ENCODE measurements at places on chromosomes 7 and 10.

DNA sequence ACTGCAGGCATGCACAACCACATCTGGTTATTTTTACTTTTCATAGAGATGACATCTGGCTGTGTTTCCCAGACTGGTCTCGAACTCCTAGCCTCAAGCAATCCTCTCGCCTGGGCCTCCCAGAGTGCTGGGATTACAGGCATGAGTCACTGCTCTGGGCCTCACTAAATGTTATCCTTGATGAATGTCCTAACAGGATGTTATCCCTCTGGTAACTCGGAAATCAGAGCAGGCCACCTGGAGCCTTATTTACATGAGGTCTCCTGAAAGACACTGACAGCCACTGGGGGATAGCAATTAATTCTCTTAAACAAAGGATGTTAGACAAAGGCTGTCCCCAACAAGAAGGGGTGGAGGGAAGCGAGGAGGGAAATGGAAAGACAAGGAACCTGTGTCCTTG lies 4.5 kb upstream of the ZNF438 start:
- no peak for DNase-seq

- DNase-seq = no peak
These were observed 273.3 kb downstream of the FZD1 start for GRCh38 chr7:91537260-91538152.

- DNase-seq = no peak
These were observed 13.8 kb upstream of the FKBP9 start for GRCh38 chr7:32943252-32944030.

GRCh38 chr7:121301446-121302213 lies 27.2 kb upstream of the WNT16 start:
- DNase-seq = no peak

GRCh38 chr7:157678501-157678900 lies 341.7 kb downstream of the DNAJB6 start:
- no peak for DNase-seq

GRCh38 chr10:125799451-125800182 lies 23.4 kb downstream of the UROS start:
- no peak for DNase-seq

- DNase-seq = peak; percentile 31
These were observed 2.8 kb upstream of the REPIN1 start for GRCh38 chr7:150365673-150366398.

- peak; percentile 94 for DNase-seq
These were observed 634 bp upstream of the OR9A4 start for GRCh38 chr7:141915565-141915964.

- DNase-seq = peak; percentile 89
These were observed at the start of gene PLA2G12B for GRCh38 chr10:72954596-72955554. Gene PLA2G12B (minus strand): TSS chr10:72954806. CDS start chr10:72954685, 121 bp downstream.

DNA sequence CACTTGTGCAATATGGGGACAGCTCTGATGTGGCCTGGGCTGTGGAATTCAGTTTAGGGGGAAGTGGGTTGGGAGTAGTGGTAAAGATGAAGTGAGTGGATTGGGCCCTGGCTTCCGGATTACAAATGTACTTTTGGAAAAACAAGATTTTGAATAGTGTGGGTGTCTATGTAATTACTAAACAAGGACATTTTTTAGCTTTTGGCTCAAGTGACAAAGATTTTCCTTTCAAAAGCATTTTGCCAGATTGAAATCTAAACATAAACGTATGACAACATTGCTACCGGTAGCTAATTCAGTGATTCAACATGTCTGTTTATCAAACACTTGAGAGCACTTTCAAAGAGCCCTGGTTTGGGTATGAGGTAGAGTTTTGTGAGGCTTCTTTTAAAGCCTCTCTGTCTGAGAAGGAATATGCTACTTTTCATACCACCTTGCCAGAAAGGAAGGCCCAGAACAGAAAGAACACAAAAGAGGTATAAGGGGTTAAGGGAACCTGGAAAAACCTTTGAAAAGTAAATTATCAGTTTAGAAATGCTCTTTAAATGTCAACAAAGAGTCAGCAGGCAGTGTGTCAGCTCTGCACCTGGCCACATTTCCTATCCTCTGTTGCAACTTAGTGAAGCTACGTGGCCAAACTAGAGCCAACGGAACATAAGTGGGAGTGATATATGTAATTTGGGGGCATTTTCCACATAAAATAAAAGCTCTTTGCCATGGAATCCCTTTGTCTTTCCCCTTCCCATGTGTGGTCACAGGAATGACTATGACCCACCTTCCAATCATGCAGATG lies 516.1 kb downstream of the NRG3 start:
- DNase-seq = no peak

- no peak for DNase-seq
These were observed 5.6 kb upstream of the TRIP6 start for GRCh38 chr7:100861616-100861985.

GRCh38 chr7:66167773-66168387 lies 37.3 kb upstream of the TPST1 start:
- no peak for DNase-seq

GRCh38 chr7:128940494-128941322 lies 3.0 kb downstream of the IRF5 start:
- DNase-seq = no peak

GRCh38 chr7:40644454-40645188 lies 509.8 kb downstream of the SUGCT start:
- DNase-seq = no peak

DNA sequence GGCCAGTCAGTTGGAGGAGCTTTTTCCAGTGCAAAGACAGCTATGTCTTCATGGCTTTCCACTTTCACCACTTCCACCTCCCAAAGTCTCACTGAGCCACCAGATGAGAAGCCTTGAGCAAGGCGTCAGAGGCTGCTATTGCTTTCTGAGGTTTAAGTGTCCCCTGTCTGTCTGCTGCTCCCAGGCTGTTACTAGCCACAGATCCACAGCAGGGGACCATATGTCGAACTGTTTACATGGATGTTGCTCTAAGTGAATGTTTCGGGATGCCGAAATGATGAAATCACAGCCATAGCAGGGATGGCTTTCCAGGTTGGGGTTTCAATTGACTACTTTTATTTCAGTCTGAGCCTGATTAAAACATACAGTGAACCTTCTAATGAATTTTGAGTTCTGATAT lies 88.5 kb downstream of the AVL9 start:
- no peak for DNase-seq

DNA sequence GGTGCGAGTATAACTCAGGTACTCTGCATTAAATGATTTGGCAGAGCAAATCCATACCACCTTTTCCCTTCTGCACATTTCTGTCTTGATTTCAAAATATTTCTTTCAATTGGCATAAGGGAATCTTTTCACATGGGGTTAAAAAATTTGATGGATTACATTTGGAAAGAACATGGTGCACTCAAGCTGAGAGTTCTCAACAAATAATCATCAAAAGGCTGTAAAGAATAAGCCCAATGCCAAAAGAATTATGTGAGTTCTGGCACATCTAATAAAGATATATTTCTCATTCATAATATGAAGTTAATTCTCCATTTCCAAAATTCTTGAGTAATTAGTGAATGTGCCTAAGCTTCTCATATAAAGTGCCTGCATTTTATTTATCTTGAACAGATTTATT lies 223.1 kb downstream of the GPR37 start:
- no peak for DNase-seq

DNA sequence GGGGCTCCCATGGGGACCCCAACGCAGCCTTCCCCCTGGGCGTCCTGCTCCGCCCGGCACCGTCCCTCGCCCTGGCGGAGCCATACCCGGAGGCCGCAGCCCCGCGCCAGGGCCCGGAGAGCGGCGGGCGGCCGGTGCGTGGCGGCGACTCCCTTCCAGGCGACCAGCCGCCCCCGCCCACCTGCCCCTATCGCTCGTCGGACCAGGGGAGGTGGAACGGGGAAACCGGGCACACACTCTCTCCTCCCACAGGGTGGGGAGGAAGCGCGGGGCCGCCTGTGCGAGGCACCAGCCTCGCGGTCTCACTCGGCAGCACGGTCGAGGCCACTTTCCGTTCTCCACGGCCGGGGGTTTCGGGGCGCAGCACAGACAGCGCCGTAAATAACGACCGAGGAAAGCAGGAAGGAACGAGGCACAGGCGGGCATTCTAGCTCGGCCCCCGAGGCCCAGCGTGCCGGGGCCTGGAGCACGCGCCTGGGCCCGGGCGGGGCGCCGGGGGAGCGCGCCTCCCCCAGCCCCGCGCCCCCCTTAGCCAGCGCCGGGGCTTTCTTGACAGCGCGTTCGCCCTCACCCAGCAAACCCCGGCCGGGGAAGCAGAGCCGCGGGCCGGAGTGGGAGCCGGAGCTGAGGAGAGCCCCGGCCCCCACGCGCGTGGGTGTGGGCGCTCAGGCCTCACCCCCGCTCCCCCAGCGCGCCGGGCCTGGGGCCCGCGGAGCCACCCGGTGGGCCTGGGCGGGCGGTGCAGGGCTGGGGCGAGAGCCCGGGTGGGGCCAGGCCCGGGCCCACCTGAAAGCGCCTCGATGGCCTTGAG lies 936 bp downstream of the IGF2BP3 start:
- peak; percentile 72 for DNase-seq

GRCh38 chr10:361203-362081 lies 226.2 kb downstream of the ZMYND11 start:
- DNase-seq = no peak

- DNase-seq = no peak
These were observed 105.4 kb downstream of the GRM3 start for GRCh38 chr7:86748843-86749719.

- DNase-seq = no peak
These were observed 111.2 kb downstream of the LSM5 start for GRCh38 chr7:32378988-32379387.

- peak; percentile 22 for DNase-seq
These were observed 57.5 kb downstream of the EXOC4 start for GRCh38 chr7:133310232-133310862.

- no peak for DNase-seq
These were observed 88.0 kb downstream of the CFTR start for GRCh38 chr7:117567781-117568180.

- no peak for DNase-seq
These were observed 16.4 kb downstream of the TNRC18 start for GRCh38 chr7:5406957-5407945.

- DNase-seq = no peak
These were observed 104.1 kb downstream of the LHPP start for GRCh38 chr10:124565565-124566221.

DNA sequence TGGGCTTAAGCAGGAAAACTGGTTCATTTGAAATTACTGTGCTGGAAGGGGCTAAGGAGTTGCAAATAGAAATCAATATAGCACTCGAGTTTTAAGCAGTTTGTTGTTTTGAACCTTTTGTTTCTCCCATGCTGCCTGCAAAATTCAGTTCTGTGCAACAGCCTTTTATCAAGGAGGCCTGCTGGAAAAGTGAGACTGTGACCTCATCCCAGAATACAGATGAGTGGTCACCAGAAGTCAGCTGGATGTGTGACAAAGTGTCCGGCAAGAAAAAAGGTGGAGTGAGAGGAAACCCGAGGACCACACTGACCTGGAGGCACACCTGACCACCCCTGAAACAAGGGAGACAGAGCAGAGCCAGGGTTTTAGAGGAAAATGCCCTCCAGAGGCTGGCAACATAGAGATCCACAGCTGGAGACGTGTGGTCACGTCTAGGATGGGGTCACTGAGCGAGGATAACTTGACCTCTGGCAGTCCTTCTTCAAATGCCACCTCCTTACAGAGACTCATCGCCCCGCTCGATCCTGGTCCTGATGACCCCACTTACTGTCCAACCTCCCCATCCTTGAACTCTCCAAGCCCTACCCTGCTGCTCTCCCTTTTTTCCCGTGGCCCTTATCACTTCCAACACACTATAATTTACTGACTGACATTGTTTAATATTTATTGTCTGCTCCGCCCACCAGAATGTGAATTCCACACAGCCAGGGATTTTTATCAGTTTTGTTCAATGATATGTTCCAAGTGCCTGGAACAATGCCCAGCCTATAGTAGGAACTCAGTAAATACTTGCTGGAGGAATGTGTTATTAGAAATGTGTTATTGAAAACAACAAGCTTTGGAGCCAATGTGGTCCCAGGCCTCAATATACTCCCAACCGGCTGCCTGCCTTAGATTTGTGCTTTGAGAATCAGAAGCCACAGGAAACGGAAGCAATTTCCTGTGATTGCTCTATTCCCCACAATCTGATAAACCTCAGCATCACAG lies 243.8 kb downstream of the GLI3 start:
- no peak for DNase-seq

DNA sequence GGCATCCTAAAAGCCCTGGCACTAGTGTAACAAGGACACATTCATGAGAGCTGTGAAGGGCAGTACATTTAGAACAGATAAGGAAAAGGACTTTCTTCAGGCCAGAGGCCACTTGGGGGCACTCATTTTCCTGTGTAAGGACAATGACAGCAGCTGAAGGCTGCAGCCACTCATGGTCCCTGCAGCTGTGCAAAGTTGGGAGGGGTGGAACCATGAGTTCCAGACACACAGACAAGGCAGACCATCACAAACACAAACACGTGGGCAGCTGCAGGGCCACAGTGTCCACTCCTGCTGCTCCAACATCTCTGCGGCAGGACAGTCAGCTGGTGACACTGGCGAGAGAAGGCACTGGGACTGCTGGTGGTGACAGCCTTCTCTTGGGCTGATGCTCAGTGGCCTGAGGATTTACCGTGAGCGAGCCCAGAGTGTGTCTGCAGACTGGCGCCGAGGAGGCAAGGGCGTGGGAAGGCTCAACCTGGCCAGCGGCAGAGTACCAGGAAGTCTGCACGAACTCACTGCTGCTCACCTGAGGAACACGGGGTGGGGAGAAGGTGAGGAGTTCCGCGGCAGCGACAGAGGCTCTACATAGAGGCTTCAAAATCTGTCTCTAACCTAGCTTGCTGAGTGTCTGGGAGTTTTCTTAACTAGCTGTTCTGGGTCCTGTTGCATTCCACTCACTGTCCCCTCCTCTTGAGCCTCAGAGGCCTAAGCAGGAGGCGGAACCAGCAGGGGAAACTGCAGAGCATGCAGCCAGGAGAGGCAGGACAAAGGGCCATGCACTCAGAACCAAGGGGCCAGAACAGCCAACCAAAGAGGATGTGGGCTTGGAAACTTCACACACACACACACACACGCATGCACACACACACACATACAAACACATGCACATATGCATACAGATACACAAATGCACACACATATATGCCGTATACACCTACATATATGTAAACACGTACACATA lies 76.5 kb upstream of the DDC start:
- DNase-seq = peak; percentile 32

DNA sequence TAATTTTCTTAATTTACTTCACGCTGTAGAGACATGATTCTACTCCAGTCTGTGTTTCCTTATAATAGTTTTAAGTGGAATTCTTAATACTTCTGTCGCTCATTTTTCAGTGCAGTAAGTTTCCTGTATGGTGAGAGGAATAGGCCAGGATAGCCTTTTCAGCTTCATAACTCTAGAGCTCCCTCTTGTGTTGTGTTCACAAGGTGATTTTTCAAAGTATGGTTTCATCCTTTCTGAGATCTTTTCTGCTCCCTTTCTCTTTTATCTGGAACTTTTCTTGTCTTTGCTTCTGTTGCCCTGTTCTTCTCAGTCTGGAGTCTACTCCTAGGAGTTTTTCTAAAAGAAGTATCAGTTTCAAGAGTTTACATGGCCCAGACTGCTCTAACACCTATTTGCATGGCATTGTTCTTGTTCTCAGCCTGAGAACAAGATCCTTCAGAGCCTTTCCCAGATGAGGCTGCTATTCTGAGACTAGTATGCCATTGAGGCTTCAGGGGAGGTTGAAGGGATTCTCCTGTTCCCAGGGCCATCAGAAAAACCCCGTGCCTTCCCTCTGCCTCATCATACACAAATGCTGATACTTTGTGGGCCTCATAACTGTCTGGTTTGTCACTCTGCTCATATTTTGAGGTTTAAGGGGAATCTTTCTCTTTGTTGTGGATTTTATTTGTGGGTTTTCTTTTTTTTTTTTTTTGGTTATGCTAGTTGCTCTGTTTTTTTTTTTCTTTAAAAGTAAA lies 21.8 kb downstream of the NET1 start:
- no peak for DNase-seq

- no peak for DNase-seq
These were observed 141.5 kb downstream of the LRRN3 start for GRCh38 chr7:111232249-111233084.

Measured in large intestine (tissue), 12 donors.